ENCODE measurements at places on chromosomes 3 and 15.

DNA sequence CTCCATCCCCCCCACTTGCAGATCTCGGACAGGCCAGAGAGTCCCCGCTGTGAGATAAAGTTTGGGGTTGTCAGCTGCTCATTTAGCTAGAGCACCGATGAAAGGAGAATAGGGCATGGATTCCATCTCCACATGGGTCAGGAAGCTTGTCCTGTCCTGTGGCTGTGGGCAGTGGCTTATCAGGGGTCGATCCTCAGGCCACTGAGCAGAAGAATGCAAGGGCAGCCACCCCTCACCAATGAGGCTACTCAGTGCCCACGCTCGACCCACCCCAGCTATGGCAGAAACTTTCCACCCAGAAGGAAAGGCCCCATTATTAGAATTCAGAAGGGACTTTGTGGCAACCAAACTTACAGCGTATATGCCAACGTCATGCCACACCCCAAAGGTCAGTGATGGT, 43.3 kb downstream of the CPN2 start:
- no peak for DNase-seq

DNA sequence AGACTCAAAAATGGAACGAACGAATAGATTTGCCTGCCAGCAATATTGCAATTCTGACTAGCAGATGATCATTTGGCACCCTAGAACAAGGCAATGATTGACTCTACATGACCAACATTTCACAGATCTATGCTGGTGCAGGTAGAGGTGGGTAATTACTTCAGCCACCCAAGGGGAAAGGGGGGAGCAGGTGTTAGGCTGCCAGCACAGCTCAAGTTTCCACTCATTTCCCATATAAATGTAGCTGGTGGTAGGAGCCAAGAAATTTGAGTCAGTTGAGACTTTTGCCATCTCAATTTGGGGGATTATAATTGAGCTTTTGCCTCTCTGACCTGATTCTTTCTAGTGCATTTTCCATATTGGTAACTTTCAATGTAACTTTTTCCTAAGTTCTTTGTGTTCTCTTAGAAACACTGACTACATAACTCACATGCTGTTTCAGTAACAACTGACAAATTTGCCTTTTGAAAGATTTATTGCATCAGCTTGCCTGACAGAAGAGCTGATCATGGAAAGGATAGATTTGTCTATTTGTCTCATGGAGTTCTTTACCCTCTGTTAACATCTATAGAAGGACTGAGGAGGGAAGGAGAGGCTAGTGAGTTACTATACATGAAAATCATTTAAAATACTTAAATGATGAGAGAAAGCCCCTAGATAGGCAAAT, 902.5 kb downstream of the ZPLD1 start:
- DNase-seq, result no peak

- no peak for DNase-seq
These were observed 1.3 kb downstream of the MAGI1 start for GRCh38 chr3:66037330-66037985.

DNA sequence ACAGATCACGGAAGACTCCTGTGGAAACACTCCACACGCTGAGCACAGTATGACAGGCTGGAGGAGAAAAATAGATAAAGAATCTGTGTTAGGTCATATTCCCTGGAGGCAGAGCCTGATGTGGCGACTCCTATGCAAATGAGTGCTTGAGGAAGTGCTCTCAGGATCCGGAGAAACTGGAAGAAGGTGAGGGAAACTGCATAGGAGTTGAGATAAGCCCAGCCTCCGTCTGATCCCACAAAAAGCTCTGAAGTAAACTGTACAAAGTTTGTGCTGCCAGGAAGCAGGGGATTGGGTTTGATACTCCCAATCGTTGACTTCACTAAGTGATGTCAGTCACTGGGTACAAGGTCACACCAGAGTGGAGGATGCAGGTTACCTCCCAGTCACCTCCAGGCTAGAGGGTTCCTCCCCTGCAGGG, 33.4 kb downstream of the OSBPL10 start:
- DNase-seq, result no peak

DNA sequence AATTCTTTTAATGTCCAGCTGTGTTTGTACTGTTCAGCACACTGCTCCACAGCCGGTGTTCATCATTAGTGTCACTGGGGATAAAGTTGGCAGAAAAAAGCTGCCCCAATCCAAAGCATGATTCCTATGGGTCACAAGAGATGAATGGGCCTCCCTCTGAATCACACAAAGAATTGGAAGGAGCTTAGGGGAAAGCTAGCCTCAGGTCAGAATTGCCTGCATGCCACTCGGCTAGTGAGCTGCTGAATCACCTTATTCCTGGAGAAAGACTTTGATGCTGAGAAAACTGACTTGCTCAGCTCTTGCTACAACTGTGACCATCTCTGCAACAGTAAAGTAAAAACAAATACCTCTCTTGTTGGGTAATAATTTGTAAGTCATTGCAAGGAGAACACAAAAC, 3.5 kb downstream of the CCK start:
- DNase-seq, result no peak

DNA sequence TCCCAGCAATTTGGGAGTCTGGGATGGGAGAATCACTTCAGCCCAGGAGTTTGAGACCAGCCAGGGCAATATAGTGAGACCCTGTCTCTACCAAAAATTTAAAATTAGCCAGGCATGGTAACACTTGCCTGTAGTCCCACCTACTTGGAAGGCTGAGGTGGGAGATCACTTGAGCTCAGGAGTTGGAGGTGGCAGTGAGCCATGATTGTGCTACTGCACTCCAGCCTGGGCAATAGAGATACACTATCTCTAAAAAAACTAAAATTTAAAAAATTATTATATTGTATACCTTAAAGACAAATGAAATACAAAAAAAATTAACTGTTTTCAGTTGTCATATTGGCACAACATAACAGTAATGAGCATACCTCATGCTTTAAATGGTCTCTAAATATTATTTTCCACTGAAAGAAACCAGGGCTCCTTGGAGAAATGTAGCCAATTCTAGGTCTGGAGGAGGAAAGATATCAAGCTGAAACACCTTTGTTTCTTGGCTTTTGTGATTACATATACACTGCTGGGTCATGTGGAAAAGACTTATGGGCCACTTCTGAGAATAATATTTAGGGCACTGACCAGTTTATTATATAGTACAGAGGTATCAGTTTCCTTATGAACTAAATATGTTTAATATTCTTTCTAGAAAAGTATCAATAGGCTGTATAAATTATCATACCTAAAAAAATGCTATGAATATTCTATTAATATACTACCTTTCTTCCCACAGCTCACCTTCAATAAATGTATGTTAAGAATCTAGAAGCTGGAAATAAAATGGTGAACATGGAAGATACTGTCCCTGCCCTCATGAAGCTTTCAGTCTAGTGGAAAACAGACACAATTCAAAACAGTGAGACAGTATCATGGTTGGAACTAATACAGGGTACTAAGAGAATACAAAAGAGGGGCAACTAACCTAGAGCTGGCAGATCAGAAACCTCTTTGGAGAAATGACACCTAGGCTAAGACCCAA, 119.5 kb downstream of the TMCC1 start:
- no peak for DNase-seq

DNA sequence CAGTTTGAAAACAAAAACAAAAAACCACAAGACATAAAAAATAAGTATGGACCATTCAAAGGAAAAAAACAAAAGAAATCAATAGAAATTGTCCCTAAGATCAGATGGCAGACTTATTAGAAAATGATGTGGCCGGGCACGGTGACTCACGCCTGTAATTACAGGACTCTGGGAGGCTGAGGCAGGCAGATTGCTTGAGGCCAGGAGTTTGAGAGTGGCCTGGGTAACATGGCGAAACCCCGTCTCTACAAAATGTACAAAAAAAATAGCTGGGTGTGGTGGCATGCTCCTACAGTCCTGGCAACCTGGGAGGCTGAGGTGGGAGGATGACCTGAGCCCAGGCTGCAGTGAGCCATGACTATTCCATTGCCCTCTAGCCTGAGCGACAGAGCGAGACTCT, 16.6 kb downstream of the SPCS1 start:
- no peak for DNase-seq

GRCh38 chr3:58575971-58576652, 1.1 kb downstream of the FAM107A start:
- no peak for DNase-seq

DNA sequence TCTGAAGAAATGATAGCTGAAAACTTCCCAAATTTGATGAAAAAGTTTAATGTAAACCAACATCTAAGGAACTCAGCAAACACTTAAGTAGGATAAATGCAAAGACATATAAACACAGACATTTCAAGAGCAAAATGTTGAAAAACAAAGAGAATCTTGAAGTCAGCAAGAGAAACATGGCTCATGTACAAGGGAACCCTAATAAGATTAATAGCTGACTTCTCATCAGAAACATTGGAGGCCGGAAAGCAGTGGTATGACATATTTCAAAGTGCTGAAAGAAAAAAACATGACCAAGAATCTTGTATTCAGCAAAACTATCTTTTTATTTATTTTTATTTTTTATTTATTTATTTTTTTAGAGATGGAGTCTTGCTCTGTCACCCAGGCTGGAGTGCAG, 10.6 kb upstream of the PRKCI start:
- no peak for DNase-seq

- no peak for DNase-seq
These were observed 22.7 kb upstream of the ATP2B2 start for GRCh38 chr3:10528046-10528445.

- DNase-seq, result no peak
These were observed 10.6 kb upstream of the STT3B start for GRCh38 chr3:31522152-31522551.

DNA sequence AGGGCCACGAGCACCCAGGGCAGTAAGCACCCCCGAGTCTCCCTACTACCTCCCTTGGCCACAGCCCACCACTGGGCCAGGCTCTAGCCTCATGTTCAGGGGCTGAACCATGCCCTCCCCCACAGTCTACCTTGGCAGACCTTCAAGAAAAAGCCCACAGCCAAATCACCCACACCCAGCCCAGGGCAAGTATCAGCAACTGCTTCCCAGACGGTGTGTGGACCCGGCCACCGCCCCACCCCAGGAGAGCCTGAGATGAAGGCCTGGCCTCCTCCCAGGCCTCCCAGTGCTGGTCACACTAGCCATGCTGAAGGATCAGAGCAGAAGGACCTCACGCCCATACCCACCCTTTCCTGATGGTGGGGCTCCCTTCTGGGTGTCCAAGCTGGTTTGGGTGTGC, 92.0 kb upstream of the LINGO1 start:
- no peak for DNase-seq

DNA sequence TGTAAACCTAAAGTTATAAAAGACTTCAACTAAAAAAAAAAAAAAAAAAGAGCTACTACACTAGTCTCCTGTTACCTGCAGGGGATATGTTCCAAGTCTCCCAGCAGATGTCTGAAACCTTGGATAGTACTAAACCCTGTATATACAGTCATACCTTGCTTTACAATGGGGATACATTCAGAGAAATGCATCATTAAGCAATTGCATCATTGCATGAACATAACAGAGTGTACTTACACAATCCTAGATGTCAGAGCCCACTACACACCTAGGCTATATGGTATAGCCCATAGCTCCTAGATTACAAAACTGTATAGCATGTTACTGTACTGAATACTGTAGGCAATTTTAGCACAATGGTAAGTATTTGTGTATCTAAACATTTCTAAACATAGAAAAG, 119.1 kb downstream of the GMPS start:
- no peak for DNase-seq

GRCh38 chr3:107983247-107983646, 107.6 kb downstream of the CD47 start:
- no peak for DNase-seq

GRCh38 chr15:99486371-99487336, 79.1 kb upstream of the MEF2A start:
- DNase-seq, result no peak

DNA sequence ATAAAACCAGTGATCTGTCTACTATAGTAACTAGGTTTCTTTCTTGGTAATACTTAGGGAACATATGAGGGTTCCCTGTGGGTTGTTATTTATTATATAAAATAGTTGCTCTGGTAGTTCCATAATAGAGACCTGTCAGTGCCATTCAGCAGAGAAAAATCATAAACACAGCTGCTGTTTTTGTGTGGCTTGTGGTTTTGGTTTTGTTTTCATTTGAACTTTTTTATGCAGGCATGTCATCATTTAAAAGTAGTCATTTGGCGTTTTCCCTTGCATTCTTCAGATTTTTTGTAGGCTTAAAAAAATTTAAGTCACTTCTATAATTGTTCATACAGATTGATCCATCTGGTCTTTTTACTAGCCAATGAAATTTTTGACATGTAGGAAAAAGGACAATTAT, 47.9 kb downstream of the PIK3CA start:
- DNase-seq, result no peak

DNA sequence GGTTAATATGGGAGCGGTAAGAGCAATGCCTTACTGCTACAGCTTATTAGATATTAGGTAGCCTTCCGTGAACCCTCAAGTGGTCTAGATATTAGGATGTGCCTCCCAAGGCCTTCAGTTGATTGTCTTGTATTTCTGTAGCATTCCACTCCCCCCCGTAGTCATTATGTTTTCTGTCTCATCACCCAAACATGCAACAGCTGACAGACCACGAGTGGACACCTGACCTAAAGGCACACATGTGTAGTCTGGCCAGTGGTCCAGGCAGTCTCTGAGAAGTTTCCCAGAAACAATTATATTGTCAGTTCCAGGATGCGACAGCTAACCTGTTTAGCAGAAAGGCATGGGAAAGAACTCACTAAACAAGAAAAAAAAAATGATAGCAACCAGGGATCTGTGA, 1000.9 kb downstream of the AGBL1 start:
- no peak for DNase-seq

DNA sequence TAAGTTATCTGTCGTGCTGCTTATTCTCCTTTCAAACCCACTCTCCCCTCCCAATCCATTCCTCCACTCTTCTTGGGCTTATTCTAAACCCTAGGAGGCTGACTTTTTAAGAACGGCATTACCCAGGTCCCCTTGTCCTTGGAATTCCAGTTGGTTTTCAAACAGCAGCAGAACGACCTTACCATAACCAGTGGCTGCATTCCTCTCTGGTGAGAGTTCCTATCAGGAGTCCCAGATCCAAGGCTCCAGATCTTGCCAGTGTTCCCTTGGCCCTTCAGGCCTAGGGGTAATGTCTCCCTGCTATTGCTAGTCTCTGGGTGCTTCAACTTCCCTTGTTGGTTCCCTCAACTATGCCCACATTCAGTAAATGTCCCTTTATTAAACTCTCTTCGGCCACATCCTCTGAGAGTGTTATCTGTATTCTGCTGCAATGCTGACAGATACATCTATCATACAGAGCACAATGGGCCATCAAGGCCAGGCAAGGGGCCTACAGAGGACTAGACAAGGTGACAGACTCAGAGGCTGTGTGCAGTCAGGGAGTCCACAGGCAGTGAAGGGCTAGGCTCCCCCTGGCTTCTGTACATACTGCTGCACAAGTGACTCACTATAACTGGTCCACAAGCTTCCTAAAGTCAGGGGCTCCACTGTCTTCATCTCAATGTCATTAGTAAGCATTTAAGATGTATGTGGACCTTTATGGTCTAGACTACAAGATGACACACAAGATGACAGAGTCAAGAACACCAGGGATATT, 10.1 kb downstream of the LYSMD2 start:
- no peak for DNase-seq

- DNase-seq, result no peak
These were observed 1.7 kb downstream of the BNC1 start for GRCh38 chr15:83282776-83283137.
